NCI-H510A treated with DMSO at 0.1 percent for 48 hours (cell line): ENCODE measurements at places on chromosomes 6 and 20.

- DNase-seq: peak; percentile 29
These were observed 746 bp downstream of the BACH2 start for GRCh38 chr6:90295854-90296340.

DNA sequence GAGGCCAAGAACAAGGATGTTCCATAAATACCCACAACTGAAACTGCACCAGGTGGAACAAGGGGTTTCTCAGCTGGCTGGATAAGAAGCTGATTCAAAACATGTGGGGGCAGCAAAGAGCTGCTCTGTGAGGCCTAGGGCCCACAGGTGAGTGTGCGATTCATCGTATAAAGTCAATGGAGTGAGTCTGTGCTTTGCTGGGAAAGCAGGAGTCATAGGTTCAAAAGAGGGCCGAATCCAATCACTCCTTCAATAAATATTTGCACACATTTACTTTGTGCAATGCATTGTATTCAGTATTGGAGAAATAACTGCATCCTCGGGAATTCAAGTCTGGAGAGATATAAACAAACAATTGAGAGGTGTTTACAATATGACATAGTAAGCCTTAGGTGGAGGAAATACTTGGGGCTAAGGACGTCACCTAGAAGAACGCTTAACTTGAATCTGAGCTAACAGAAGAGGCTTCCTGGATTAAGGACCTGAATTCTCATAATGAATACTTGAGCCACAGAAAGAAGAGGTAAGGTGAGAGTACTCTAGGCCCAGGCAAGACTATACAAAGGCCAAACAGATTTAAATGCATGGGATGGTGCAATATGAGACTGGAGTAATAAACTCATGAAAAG, 83.7 kb upstream of the TMEM30A start:
- DNase-seq: peak; percentile 51

GRCh38 chr6:151376440-151376839, 14.9 kb downstream of the ZBTB2 start:
- DNase-seq: no peak

DNA sequence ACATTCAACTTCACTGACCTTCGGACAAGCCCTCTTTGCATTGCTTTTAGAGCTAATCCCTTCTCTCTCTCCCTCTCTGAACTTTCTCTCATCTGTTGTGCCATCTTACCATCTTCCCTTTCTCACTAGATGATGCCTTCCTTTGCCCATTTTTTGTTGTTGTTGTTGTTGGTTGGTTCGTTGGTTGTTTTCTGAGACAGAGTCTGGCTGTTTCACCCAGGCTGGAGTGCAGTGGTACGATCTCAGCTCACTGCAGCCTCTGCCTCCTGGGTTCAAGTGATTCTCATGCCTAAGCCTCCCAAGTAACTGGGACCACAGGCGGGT, 18.8 kb downstream of the MAP3K5 start:
- DNase-seq: no peak

GRCh38 chr6:113683968-113684367, 173.2 kb upstream of the MARCKS start:
- no peak for DNase-seq

GRCh38 chr6:34148631-34149451, 3.0 kb upstream of the GRM4 start:
- DNase-seq: no peak

GRCh38 chr6:15620611-15621010, 42.2 kb downstream of the DTNBP1 start:
- peak; percentile 73 for DNase-seq
